ENCODE measurements at places on chromosomes 2 and 18.

DNA sequence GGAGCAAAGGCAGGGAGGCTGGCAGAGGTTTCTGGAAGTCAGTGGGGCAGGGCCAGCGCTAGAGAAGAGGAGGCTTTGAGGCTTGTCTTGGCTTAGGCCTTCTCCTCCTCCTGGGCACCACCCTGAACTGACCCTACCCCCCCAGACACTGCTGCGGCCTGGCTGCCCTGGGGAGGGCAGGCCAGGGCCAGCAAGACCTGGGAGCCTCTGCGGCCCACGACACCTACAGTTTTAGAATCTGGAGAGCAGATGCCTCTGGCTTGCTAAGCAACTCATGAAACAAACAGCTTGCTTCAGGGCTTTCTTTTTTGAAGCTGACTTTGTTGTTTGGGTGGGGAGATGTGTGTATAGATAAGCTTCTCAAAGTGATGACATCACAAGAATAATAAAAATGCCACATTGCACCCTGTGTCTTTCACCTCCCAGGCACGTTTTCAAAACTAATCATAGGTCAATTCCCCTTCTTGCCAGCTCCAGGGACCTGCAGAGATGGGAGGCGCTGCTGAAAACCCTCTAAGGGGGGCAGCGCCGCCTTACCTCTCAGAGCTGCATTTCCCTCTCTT is 46.2 kb upstream of the SMAD7 start:
- no peak for DNase-seq

DNA sequence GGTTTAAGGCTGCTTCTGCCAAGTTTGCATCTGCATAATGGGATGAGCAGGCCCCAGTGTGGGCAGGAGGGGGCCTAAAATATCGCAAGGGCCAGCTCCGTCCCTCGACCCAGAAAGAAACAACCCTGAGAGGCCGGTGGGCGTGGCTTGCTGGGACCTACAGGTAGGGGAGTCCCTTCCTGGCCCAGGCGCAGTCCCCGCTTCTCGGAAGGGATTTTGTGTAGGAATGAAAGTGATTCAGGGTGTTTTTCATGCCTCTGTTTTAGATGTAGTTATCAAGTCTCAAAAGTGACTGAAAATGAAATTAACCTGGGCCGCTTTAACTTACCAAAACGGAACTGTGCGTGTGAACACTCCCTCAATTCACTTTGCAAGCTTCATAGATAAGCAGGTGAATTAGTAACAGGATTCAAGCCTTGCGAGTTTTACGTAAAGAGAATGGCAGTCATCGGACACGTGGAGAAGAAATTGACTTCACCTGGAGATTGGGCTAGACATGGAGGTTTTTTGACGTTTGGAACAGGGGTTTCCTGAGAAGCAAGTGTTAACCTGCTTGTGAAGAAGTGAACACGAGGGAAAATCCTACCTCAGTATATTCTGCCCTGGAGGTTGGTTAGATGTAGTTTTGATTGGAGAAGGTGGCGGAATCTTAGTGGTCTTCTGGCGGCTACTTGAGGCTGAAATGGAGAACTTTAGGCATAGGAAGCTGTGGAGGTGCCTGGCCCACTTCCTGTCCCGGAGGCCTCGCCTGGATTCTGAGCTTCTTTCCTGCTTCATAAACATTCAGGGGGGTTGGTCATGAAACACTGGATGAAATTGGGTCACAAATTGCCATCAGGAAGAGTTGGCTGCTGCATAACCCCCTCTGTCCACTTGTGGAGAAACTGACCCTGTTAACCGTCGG is 1.7 kb downstream of the NCK2 start:
- peak; percentile 97 for DNase-seq

DNA sequence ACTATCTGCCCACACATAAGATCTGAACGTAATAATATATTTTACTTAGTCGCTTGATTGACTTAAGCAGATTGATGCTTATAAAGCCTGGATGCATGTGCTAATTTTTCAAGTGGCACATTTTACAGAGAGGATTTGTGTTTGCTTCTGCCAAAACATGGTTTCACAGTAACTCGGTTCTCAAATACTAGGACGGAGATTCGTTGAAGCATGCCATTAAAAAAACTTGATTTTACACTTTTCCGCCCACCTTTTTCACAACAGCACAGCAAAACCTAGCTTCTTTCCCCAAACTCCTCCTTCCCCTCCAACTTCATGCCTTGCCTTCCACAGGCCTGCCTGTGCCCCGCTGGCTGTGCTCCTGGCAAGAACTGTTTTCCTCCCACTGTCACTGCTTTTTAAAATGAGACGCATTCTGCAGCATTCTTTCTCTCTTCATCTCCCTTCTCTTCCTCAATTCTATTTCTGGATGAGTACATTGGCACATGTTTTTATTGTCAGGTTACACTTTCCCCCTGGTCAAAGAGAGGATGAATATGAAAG is 55.1 kb upstream of the LMAN1 start:
- no peak for DNase-seq

DNA sequence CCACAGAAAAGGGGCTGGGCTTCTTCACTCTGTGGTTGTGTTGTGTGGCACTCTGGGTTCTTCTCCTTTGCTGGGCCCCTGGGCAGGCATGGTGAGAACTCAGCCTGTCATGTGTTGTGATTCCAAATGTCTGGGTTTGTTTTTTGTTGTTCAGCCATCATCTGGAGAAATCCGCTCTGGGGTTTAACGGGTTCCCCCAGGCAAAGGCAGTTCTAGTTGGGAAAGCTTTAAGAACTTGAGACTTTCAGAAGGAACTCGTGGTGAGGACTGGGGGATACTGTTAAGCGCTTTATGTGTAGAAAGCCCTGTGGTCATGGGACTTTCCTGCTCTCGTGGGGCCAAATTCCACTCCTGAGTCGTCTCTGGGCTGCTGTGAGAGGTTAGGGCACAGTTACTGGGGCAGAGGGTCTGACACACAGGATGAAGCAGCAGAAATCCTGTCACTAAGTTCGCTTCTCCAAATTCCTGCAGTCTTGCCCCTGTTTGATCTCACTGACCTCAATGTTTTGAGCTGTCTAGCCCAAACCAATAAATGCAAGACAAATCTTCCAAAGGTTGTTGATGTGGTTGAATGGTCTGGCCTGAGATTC is 87.7 kb downstream of the RAPGEF4 start:
- no peak for DNase-seq

DNA sequence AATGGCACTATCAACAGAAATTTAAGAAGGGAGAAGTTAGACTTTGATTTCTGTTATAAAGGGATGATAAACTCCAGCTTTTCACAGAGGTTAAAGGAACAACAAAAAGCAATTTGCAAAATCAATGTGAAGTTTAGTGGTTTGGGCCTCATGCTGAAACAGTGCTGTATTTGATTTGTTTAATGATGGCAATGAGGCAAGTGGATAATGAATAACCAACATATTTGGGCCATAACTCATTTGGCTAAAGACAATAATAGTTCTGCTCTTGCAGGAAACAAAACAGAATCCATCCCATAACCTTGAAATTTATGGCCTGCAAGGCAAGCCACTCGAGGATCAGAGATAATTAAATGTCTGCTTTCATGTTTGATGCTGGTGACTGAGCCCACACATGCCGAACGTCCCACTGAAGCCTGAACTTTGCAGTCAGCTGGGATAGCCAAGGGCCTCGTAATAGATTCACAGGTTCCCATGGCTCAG is 56.5 kb downstream of the TPGS2 start:
- DNase-seq, result no peak

GRCh38 chr18:12233378-12233777 is 20.8 kb upstream of the CIDEA start:
- no peak for DNase-seq

DNA sequence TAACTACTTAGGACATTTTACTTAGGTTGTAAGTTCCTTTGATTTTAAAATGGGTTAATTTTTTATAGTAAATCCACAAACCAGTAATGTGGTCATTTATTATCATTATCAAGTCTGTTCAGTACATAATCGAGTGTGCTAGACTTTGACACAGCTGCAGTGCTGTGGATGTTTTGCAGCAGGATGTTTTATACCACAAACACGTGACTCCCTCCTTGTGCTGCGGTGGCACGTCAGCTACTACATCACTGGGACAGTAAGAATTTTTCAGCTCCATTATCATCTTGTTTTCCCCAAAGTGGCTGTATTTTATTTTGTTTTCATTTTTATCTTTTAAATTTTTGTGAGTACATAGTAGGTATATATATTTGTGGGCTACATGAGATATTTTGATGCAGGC is 70.0 kb downstream of the ATP9B start:
- DNase-seq, result peak; percentile 34

DNA sequence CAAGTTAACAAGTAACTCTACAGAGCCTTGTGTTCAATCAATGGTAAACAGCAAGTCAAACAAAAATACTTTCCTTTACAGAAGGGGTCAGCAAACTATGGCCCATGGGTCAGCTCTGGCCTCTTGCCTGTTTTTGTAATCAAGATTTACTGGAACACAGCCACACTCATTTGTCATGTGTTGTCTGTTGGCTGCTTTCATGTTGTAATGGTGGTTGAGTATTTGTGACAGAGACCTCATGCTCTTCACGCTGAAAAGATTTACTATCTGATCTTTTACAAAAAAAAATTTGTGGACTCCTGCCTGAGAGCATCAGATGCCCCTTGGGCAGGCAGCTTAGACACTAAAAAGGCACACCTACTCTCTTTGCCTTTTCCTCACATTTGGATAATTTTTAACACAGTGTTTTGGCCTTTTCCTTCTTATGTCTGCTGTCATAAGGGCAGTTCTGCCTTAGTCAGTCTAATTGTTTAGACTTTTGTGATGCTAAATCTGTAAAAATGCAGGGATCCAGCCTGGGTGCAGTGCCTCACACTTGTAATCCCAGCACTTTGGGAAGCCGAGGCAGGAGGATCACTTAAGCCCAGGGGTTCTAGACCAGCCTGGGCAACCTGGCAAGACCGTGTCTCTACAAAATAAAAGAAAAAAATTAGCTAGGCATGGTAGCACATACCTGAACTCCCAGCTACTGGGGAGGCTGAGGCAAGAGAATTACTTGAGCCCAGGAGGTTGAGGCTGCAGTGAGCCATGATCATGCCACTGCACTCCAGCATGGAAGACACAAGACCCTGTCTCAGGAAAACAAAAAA is 18.3 kb downstream of the IL1B start:
- no peak for DNase-seq

DNA sequence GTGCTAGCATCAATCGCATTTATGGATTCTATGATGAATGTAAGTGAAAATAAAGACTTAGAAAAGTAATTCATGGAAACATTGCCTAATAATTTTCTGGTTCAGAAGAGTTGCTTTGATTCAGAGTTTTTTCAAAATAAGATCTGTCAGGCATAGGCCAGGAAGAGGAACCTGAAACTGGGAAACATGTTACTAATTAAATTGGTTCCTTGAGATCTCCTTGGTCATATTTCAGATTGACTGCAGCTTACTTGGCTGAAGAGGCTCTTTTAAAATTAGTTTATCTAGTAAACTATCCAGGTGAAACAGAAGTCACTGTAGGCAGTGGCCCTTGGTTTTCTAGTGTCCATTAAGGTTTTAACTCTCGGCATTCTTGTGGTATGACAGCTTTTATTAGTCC is 27.4 kb downstream of the PPP1CB start:
- no peak for DNase-seq

GRCh38 chr2:10019602-10020400 is 23.5 kb upstream of the KLF11 start:
- no peak for DNase-seq

- DNase-seq, result no peak
These were observed 135.5 kb downstream of the MYO3B start for GRCh38 chr2:170313347-170313991.

- no peak for DNase-seq
These were observed 19.8 kb downstream of the DTNA start for GRCh38 chr18:34729740-34730355.

DNA sequence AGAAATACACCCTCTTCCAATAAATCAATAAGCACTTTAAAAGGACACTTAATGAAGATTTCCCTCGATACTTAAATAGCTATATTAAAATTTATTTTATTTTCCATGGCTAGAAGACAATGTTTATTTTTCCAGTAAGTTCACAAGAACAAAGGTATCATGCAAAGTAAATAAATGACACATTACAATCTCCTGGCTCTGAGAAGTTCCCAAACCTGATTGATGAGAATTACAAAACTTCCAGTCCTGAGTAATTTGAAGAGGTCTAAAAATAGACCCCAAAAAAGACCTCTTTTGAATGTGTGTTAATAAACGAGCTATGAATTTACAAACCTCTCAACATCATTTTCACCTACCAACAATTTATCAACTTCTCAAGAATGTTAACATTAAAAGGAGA is 1.5 kb upstream of the PEX13 start:
- DNase-seq, result no peak

DNA sequence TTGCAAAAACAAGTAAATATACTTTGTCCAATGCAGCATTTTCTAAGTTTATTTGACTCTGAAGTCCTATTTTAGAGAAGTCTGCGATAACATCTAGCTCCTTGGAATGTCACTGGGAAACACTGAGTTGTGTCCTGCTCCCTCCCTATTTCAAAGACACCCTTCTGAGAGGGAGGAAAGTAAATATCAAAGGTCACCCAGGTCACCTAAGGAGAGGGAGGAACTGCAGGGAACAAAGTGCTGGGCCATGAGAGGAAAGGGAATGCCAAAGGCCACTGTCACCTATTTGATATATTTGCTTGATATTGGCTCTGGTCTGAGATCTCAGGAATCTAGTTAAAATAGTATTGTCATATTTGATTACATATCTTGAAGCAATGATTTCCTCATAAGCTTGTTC is 201.3 kb downstream of the GCA start:
- DNase-seq, result no peak
